ENCODE measurements at places on chromosomes 4 and X.

DNA sequence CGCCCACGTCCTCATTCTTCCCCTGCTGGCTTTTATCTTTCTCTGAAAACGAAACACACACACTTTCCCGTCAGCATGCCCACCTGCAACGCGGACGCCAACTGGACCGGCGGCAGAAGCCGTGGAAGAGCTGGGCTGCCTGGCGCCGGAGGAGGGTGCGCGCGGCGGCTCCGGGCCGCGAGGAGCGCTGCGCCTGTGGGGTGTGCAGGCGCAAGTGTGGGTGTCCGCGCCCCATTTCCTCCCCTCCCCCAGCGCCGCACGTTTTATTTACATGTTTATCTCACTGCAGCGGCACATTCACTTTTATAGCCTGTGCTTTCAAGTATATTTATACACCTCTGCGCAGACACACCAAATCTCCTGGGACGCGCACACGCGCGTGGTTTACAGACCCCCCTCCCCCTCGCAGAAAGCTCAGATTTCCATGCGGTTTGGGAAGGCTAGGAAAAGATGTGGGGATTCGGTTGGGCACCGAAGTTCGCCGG lies 1.5 kb downstream of the PITX2 start:
- no peak for DNase-seq

DNA sequence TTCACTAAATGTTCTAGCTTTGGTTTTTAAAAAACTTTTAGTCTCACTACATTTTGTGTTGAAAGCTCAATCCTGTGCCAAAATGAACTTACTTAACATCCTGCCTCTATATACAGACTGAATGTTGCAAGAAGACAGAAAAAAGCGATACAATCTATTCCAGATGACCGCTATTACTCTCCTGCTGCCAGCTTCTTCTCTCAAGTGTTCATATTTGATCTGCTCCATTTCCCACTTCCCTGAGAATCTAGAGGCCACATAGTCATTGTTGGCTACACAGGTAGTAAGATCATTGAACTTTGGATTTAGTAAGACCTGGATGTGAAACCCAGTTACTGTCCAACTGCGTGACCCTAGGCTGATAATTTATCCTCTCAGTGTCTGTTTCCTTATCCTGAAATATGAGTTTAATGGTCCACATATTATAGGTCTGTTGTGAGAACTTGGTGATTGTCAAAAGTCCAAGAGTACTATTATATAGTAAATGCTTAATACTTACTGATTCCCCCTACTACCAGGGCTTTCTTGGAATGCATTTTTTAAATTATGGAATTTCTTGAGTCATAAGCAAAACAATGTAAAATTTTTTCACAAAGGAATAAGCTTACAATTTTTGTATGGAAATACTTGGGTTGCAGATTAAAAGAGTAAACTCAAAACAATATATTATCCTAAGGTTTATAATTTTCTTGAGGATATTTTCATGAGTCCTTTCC lies 976.8 kb upstream of the ADGRL3 start:
- DNase-seq = no peak

GRCh38 chr4:111502626-111503025 lies 642.6 kb upstream of the FAM241A start:
- DNase-seq = no peak

- no peak for DNase-seq
Measured at GRCh38 chr4:121377076-121377475, 3.7 kb downstream of the QRFPR start.

DNA sequence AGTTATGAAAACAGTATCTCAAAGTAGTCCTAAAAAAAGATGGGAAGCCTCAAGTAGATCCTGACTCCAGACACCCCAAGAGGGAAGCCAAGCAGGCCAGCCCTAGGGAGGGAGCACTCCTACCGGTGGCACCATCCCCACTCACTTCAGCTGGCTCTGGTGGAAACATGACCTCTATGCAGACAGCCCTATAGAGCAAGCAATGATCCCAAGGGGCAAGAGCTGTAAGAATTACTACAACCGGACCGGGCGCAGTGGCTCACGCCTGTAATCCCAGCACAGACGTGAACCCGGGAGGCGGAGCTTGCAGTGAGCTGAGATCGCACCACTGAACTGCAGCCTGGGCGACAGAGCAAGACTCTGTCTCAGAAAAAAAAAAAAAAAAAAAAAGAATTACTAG lies 5.7 kb downstream of the LETM1 start:
- no peak for DNase-seq

DNA sequence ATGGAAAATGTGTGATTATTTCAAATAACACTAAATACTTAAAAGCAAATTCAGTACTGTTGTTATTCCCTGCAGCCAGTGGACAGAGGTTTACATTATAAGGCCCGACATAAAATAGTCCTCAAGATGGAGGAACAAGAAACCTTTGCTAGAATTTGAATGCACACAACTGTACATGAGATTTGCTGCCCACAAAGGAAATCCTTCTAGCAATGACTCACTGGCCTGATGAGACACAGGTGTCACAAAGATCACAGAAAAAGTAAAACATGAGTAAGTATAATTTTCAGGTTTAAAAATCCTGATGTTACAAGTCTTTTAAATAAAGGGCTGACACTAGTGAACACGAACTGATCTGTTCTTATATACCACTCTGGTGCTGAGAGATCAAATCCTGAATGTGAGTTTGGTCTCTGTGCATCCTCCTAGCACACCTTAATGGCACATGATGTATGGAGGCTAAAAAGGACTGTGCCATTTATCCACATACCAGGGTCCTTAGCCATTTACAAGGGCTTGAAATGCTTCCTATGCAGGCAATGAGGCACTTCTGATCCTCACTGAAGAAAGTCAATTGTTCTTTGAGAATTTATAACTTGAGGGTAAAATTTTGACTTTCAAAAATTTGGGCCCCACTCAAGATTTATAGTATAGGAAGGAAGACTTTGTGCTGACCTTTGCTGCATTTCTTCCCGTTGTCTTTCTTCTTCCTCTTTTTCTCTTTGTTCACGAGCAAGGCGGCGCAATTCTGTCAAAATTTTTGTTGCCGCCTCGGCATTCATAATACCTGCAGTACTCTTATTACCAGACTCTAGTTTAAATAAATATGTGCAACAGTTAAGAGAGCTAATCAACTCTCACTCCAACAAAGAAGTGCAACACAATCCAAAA lies 23.0 kb downstream of the MAP7D3 start:
- DNase-seq = no peak

GRCh38 chr4:52935317-52935716 lies 73.2 kb downstream of the RASL11B start:
- DNase-seq = no peak

GRCh38 chr4:40656201-40656863 lies 26.7 kb upstream of the RBM47 start:
- no peak for DNase-seq

- no peak for DNase-seq
Measured at GRCh38 chr4:8228319-8229250, 29.5 kb downstream of the SH3TC1 start.

DNA sequence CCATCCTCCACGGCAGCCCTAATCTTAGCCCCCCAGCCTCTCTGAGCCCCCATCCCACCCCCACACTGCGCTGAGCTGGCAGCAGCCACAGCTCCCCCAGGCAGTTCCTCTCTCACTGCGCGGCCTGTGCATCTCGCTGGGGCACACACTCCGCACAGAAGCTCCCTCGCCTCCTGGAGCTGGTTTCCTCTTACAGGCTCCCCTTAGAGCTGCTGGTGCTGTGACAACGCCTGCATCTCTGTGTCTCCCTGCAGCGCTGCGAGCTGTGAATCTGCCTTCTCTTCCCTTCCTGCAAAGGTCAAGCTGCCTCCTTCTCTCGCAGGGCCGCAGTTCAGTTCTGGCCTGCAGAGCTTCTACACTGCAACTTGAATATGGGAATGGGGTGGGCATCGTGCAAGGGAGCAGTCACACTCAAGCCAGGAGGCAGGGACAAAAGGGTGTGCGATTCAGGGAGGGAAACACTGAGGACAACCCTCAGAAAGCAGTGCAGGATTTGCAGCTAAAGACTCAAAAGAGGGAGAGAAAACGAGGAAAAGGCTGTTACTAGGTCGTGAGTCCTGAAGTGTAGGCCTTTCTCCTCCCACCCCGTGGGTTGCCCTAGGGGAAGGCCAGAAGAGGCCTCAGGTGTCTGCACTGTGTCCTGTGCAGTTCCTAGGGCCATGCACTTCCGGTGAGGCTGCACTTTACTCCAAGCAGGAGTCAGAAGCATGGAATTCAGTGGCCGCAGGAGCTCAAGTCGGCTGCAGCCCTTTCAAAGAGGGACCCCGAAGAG lies 87.0 kb downstream of the BCOR start:
- no peak for DNase-seq

DNA sequence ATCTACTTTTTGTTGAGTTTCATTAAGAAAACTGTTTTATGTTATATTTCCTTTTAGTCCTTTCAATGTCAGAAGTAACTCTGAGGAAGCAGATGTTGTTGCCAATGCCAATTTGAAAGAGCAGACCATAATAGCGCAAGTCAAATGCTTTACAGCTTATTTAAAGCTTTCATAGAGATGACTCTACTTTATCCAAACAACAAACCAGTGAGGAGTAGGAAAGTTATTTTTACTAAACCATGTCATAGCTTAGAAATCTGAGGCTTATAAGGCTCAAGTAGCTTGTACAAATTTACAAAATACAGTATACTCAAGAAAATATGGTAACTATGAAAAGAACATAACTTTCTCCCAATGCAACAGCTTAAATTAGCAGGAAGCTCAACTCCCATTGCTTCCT lies 40.1 kb upstream of the SPOCK3 start:
- no peak for DNase-seq

Measured in HCT116 (cell line).